K562 (cell line): ENCODE measurements at places on chromosomes 13 and 19. TPM values are rescaled to one million over a fixed set of nuclear protein-coding genes. Genes with fewer than 3 reads are reported as not detected.
A peak's percentile ranks its signal among the peaks of the same experiment; 100 is the strongest.

GRCh38 chr19:49689133-49690078, at the start of gene ADM5:
Gene ADM5 (plus strand): TSS chr19:49689594. CDS start chr19:49689838, 244 bp downstream.
- no peak for DNase-seq
- H3K27me3 ChIP-seq: no peaks in the 10 kb centered on the region
- H3K4me1 ChIP-seq: no peaks in the 10 kb centered on the region

DNA sequence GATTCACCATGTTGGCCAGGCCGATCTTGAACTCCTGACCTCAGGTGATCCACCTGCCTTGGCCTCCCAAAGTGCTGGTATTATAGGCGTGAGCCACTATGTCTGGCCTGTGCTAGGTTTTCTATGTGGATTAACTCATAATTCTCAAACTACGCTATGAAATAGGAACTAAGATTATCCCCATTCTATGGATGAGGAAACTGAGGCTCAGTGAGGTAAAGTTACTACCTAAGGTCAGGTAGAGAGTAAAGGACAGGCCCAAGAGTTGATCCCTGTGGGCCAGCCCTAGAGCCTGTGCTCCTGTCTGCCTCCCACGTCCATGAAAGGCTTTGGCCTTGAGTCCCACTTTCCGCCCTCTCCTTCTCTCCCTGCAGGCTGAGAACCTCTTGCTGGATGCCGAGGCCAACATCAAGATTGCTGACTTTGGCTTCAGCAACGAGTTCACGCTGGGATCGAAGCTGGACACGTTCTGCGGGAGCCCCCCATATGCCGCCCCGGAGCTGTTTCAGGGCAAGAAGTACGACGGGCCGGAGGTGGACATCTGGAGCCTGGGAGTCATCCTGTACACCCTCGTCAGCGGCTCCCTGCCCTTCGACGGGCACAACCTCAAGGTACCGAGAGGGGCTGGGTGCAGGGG, 20.1 kb downstream of the MARK4 start:
- H3K4me3 ChIP-seq: no peak overlapping the region
- peaks cover 38% of the 10 kb centered on the region; the same call in 2 of the 3 replicates for H3K36me3 ChIP-seq
- H3K4me1 ChIP-seq: peaks cover 27% of the 10 kb centered on the region
- no peak for DNase-seq
- no peak overlapping the region for H3K27ac ChIP-seq
- H3K27me3 ChIP-seq: no peaks in the 10 kb centered on the region

GRCh38 chr13:109595471-109595870, 190.9 kb downstream of the IRS2 start:
- no peaks in the 10 kb centered on the region for H3K36me3 ChIP-seq
- no peak overlapping the region for H3K27ac ChIP-seq
- H3K4me1 ChIP-seq: no peaks in the 10 kb centered on the region
- no peak for DNase-seq

DNA sequence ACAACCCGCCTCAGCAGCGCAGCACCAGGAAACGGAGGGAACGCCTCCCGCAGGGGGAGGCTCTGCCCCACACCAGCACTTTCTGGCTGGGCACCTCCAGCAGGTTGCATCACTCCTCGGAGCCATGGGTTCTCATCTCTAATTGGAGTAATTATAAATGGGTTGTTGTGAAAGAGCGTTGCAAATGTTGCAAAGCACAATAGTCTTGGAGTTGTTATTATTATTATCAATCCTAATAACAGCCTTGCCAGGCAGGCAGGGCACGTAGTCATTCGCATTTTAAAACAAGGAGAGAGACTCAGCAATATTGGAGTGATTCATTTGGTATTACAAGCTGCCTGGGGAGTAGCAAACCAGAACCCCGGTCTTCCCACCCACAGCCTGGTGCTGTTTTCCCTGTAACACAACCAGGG, 108.6 kb upstream of the GJB6 start:
- no peaks in the 10 kb centered on the region for H3K36me3 ChIP-seq
- H3K27ac ChIP-seq: no peak overlapping the region
- no peaks in the 10 kb centered on the region for H3K27me3 ChIP-seq
- no peak for DNase-seq

DNA sequence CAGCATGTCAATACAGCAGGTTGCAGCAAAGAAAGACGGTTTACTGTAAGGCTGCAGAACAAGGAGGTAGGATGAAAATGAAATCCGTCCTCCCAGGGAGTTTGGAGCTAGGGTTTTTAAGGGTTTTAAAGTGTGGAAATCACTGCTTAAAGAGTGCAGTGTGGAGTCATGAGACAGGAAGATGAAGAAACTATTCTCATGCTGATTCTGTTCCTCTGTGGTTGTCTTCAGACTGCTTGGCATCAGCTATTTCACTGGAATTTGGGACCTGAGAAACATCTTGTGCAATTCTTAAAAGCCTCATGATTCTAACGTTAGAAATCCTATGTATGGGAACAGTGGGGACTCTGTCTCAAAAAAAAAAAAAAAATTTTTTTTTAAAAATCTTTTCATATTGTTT, 11.4 kb downstream of the ZNF331 start:
- H3K27ac ChIP-seq: no peak overlapping the region
- H3K4me3 ChIP-seq: no peak overlapping the region
- H3K27me3 ChIP-seq: no peaks in the 10 kb centered on the region
- no peaks in the 10 kb centered on the region for H3K36me3 ChIP-seq
- H3K4me1 ChIP-seq: no peaks in the 10 kb centered on the region
- DNase-seq: no peak

GRCh38 chr13:99630269-99630898, 129.1 kb downstream of the TM9SF2 start:
- no peaks in the 10 kb centered on the region for H3K27me3 ChIP-seq
- no peak for DNase-seq
- no peak overlapping the region for H3K27ac ChIP-seq
- no peak overlapping the region for H3K4me3 ChIP-seq

GRCh38 chr19:1151037-1151724, 22.9 kb downstream of the SBNO2 start:
- H3K27ac ChIP-seq: no peak overlapping the region
- no peak overlapping the region for H3K4me3 ChIP-seq
- H3K36me3 ChIP-seq: peaks cover 41% of the 10 kb centered on the region; the same call in 1 of the 3 replicates
- DNase-seq: no peak
- H3K27me3 ChIP-seq: no peaks in the 10 kb centered on the region
- H3K4me1 ChIP-seq: no peaks in the 10 kb centered on the region

FLT1 gene
- 0.22 and 0.40 TPM in 2 replicates for total RNA-seq

DNA sequence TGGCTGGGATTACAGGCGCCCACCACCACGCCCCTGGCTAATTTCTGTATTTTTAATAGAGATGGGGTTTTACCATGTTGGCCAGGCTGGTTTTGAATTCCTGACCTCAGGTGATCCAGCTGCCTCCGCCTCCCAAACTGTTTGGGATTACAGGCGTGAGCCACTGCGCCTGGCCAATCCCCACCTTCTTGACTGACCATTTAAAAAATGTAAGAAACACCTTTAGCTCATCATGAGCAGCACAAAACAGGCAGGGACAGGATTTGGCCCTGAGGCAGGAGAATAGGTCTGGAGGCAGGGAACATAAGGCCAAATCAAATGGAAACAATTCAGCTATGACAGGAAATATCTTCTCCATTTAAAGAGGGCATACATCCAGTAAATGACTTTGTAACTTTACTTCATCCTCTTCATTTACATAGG, 1.4 kb upstream of the MPV17L2 start:
- no peaks in the 10 kb centered on the region for H3K27me3 ChIP-seq
- peaks cover 49% of the 10 kb centered on the region for H3K4me1 ChIP-seq
- peak overlapping the region; percentile 67 for H3K27ac ChIP-seq
- DNase-seq: no peak
- peak overlapping the region; percentile 48 for H3K4me3 ChIP-seq

GRCh38 chr19:44905437-44906160, at the start of gene APOE:
Gene APOE (plus strand): TSS chr19:44905796. CDS start chr19:44906625, 829 bp downstream.
- H3K27ac ChIP-seq: peak within 1 kb of the TSS; percentile 45
- peaks cover 81% of the 10 kb centered on the region for H3K4me1 ChIP-seq
- DNase-seq: peak; percentile 59
- H3K4me3 ChIP-seq: peak within 1 kb of the TSS; percentile 30
- no peaks in the 10 kb centered on the region for H3K27me3 ChIP-seq

GRCh38 chr13:91397595-91397994, 826 bp upstream of the GPC5 start:
- no peak overlapping the region for H3K4me3 ChIP-seq
- H3K36me3 ChIP-seq: no peaks in the 10 kb centered on the region
- peaks cover 13% of the 10 kb centered on the region for H3K4me1 ChIP-seq
- H3K27ac ChIP-seq: no peak overlapping the region

- H3K4me3 ChIP-seq: no peak overlapping the region
- peaks cover 53% of the 10 kb centered on the region for H3K27me3 ChIP-seq
- no peak for DNase-seq
Observed at GRCh38 chr19:5470264-5470671, 15.1 kb downstream of the ZNRF4 start.

DNA sequence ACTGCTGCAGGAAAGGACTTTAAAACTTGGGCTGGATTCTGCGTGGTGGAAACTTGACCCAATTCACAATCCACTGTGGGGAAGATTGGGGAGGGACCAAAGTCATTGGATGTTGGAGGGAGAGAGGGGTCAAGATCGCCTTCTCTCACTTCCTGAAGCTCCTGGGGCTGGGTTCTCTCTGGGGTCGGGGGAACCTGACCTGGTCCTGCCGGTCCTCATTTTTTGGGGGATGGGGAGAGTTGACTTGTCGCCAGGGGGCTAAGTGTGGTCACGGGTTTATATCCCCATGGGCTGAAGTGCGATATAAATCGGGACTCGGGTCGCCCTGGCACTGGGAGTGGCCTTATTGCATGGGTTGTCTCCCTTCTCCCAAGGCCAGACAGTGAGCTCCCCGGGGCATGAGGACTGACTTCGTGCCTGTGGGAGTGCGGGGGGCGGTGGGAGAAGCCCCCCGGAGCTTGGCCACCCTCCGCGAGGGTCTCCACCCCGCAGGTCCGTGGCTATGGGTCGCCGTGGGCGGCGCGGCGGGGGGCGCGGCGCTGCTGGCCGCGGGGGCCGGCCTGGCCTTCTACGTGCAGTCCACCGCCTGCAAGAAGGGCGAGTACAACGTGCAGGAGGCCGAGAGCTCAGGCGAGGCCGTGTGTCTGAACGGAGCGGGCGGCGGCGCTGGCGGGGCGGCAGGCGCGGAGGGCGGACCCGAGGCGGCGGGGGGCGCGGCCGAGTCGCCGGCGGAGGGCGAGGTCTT, 6.3 kb downstream of the ICAM5 start:
- H3K4me3 ChIP-seq: no peak overlapping the region
- H3K36me3 ChIP-seq: peaks cover 40% of the 10 kb centered on the region; the same call in 2 of the 3 replicates
- no peak overlapping the region for H3K27ac ChIP-seq
- H3K4me1 ChIP-seq: peaks cover 74% of the 10 kb centered on the region
- no peaks in the 10 kb centered on the region for H3K27me3 ChIP-seq
